GM12878 (cell line): ENCODE measurements at places on chromosomes 5 and 9. TPM values are rescaled to one million over a fixed set of nuclear protein-coding genes. Genes with fewer than 3 reads are reported as not detected.

C9orf50 gene
- not detected in 2 replicates for polyA plus RNA-seq

ST6GALNAC4 gene
- polyA plus RNA-seq, result 46.3 and 49.9 TPM in 2 replicates

BNC2 gene
- polyA plus RNA-seq, result 0.21 and 0.44 TPM in 2 replicates

CCL27 gene
- 0.20 TPM in 1 of 2 replicates, not detected in the other for polyA plus RNA-seq

SELENOP gene
- 0.19 and 0.88 TPM in 2 replicates for polyA plus RNA-seq

MARCOL gene
- polyA plus RNA-seq, result not detected in 2 replicates

ZNF883 gene
- 0.14 and 0.29 TPM in 2 replicates for polyA plus RNA-seq

SLC27A6 gene
- polyA plus RNA-seq, result not detected in 2 replicates
